ENCODE measurements at places on chromosomes 7 and 10. TPM values are rescaled to one million over a fixed set of nuclear protein-coding genes. Genes with fewer than 3 reads are reported as not detected.

Gene GPR37
- 1.5 TPM for total RNA-seq

Gene ATP6V0A4
- total RNA-seq = not detected

Gene FAM221A
- 1.5 TPM for total RNA-seq

Gene METTL2B
- 29.3 TPM for total RNA-seq

Gene ZSCAN25
- 12.9 TPM for total RNA-seq

Gene REEP3
- total RNA-seq = 85.4 TPM

Gene PRLHR
- not detected for total RNA-seq

Gene ENTPD1
- 2.7 TPM for total RNA-seq

Gene FKBP6
- not detected for total RNA-seq

Gene CLDN4
- total RNA-seq = 0.26 TPM

Gene MCM7
- 31.6 TPM for total RNA-seq

Gene TACC2
- 8.8 TPM for total RNA-seq

Gene COPG2
- total RNA-seq = 35.6 TPM

Gene NXPH1
- not detected for total RNA-seq

Gene ST7
- 23.3 TPM for total RNA-seq

Gene HOXA11
- total RNA-seq = 0.13 TPM

Gene ZNF107
- total RNA-seq = 2.2 TPM

Gene PNPLA8
- total RNA-seq = 23.2 TPM

Gene SPDYE9
- total RNA-seq = not detected

Gene PALD1
- 0.40 TPM for total RNA-seq

Gene SSC4D
- 0.65 TPM for total RNA-seq

Gene RHEB
- 46.1 TPM for total RNA-seq
